Stomach (tissue), 19 donors: ENCODE measurements at places on chromosomes 4 and X. TPM values are rescaled to one million over a fixed set of nuclear protein-coding genes. Genes with fewer than 3 reads are reported as not detected.

UGT2A1 gene
- not detected for total RNA-seq

PCSK1N gene
- 1.3 TPM for total RNA-seq

UCP1 gene
- 0.37 TPM for total RNA-seq

USO1 gene
- 104 TPM for total RNA-seq

SPARCL1 gene
- total RNA-seq = 607 TPM

TLR8 gene
- total RNA-seq = not detected

GLA gene
- 6.4 TPM for total RNA-seq

SMARCA1 gene
- total RNA-seq = 89.8 TPM

SSX3 gene
- not detected for total RNA-seq

BTK gene
- 2.4 TPM for total RNA-seq

SPOCK3 gene
- total RNA-seq = not detected

MUC7 gene
- total RNA-seq = not detected

ZMAT1 gene
- total RNA-seq = 16.8 TPM

FRAS1 gene
- total RNA-seq = 2.9 TPM

SH3D19 gene
- 54.3 TPM for total RNA-seq

MAML3 gene
- total RNA-seq = 20.3 TPM

ARMCX2 gene
- 23.5 TPM for total RNA-seq

CD40LG gene
- total RNA-seq = not detected

ASIC5 gene
- total RNA-seq = not detected

CFAP99 gene
- total RNA-seq = not detected

FGFR3 gene
- total RNA-seq = 530 TPM

MFAP3L gene
- total RNA-seq = not detected

SMIM43 gene
- 0.18 TPM for total RNA-seq

SLC9A7 gene
- total RNA-seq = 17.9 TPM

PYURF gene
- total RNA-seq = 296 TPM

GLUD2 gene
- 0.45 TPM for total RNA-seq

ARMCX1 gene
- 72.8 TPM for total RNA-seq

HPGD gene
- total RNA-seq = 53.6 TPM

CT45A5 gene
- total RNA-seq = not detected

MCF2 gene
- 0.37 TPM for total RNA-seq

GIMD1 gene
- not detected for total RNA-seq

ATP1B4 gene
- total RNA-seq = not detected

TMPRSS11F gene
- not detected for total RNA-seq

LETM1 gene
- 58.9 TPM for total RNA-seq

BOD1L1 gene
- 28.4 TPM for total RNA-seq

FOXR2 gene
- not detected for total RNA-seq
